A549 (cell line): ENCODE measurements at places on chromosomes 11 and 22. TPM values are rescaled to one million over a fixed set of nuclear protein-coding genes. Genes with fewer than 3 reads are reported as not detected.

Gene PDHX
- polyA plus RNA-seq: 45.8 to 46.5 TPM (median 46.1 TPM) in 3 replicates

DNA sequence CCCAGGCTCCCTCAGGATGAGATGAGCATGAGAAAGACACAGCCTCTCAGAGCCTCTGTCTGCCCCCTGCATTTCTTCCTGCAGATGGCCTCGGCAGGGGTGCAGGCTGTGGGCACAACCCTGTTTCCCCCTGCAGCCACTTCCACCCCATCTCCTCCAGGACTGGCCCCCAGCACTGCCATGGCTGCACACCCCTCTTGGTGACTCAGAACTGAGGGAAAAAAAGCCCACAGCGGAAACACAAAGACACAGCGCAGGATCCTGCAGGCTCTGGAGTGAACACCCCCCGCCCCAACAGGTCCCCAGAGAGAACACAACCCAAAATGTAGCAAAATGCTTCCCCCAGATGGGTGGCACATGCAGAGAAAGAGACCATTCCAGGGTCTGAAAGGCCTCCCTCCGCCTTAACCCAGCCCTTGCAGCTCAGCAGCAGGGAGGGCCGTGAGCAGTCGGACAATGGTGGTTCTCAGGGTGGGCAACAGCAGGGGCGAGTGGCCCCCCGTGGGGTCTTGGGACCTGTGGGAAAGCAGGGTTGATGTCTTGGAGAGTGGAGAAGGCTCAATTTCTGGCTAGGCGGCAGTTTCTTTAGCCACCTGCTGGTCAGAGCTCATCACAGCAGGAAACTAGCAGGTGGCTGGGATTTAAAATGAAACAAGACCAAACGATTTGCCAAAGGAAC, 8.0 kb downstream of the TUBGCP6 start:
- peak; percentile 36 for DNase-seq

DNA sequence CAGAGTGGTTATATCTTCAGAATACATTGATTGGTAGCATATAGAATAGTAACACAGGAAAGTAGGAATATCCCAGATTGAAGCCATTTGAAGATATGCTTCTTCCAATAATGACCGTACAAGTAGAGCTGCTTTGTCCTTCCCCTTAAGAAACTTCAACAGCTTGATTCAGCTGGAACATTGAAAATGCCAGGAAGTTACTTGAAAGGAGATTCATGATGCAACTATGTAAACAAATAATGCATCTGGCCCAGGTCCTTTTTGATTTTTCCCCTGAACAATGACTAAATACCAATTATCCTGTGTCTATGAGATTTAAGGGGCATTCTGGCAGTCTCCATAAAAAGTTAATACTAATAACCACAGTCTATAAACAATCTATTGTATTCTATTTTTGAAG, 3.0 kb downstream of the DKK3 start:
- no peak for DNase-seq

Gene ADM2
- polyA plus RNA-seq: 0.46 to 0.62 TPM (median 0.50 TPM) in 3 replicates

Gene CHRM4
- 0.28 to 0.38 TPM (median 0.29 TPM) in 3 replicates for polyA plus RNA-seq

Gene INSC
- not detected in 3 replicates for polyA plus RNA-seq

GRCh38 chr11:117826190-117826570, 1.6 kb upstream of the FXYD2 start:
- no peak for DNase-seq

- DNase-seq: no peak
Measured at GRCh38 chr11:8315463-8315862, 51.8 kb upstream of the LMO1 start.

- peak; percentile 74 for DNase-seq
Measured at GRCh38 chr11:77547863-77548551, 41.7 kb upstream of the AQP11 start.

GRCh38 chr22:29313126-29313575, 2.3 kb downstream of the RASL10A start:
- peak; percentile 70 for DNase-seq

Gene GSTT2B
- 0.11 to 0.30 TPM in 2 of 3 replicates, not detected in the other for polyA plus RNA-seq

Gene ABTB2
- 14.4 to 18.3 TPM (median 15.4 TPM) in 3 replicates for polyA plus RNA-seq

DNA sequence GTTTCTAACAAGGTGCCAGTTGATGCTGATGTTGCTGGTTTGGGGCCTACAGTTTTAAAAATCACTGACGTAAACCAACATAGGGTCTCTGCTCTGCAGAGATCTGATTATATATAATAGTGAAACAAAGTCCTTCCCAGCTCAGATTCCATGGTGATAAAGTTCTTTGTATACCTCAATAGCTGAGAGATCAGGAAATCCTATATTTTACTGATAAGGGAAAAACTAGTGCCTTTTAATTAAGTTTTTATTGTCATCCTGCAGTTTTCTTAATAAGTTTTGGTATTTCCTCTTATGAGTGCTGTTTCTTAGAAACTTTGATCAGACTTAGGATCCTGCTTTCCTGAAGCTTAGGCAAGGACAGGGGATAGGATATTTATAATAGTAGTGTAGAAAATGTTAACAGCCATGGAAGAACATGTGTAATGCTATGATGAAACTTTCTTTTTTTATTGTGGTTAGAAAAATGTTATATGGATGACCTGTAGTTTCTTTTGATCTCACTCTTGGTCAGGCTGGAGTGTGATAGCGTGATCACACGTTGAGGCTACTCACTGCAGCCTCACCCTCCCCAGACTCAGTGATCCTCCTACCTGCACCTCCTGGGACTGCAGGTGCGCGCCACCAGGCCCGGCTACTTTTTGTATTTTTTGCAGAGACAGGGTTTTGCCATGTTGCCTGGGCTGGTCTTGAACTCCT, 14.1 kb downstream of the CAPRIN1 start:
- DNase-seq: no peak

- no peak for DNase-seq
Measured at GRCh38 chr11:117128289-117128688, 15.8 kb upstream of the PAFAH1B2 start.

DNA sequence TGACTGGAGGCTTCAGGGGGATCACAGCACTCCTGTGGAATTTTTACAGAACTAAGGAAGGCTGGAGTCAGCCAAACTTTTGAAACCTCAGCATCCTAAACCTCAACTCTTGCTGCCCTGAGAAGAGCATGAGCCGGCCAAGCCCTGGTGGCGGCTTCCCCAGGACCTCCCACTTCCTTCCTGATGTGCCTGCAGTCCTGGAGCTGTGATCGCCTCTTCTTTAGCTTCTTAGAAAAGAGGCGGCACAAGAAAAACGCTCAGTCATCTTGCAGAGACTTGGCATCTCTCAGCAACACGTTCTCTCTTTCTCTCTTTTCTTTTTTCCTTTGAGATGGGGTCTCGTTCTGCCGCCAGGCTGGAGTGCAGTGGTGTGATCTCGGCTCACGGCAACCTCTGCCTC, 40.4 kb upstream of the AMPD3 start:
- no peak for DNase-seq

GRCh38 chr22:29245626-29246385, 22.0 kb downstream of the RHBDD3 start:
- DNase-seq: peak; percentile 55

GRCh38 chr11:103690356-103690755, 346.1 kb upstream of the DDI1 start:
- no peak for DNase-seq

Gene PTDSS2
- 34.3 to 39.4 TPM (median 38.9 TPM) in 3 replicates for polyA plus RNA-seq

Gene HBG1
- not detected in 3 replicates for polyA plus RNA-seq

Gene SCGB1C1
- polyA plus RNA-seq: not detected in 3 replicates

- no peak for DNase-seq
Measured at GRCh38 chr11:111819161-111819828, 52.1 kb downstream of the ALG9 start.

- DNase-seq: no peak
Measured at GRCh38 chr11:131518305-131518838, 148.0 kb downstream of the NTM start.

GRCh38 chr11:118314988-118315411, 10.5 kb downstream of the CD3E start:
- no peak for DNase-seq

GRCh38 chr11:33545931-33546330, 154.7 kb downstream of the C11orf91 start:
- no peak for DNase-seq

DNA sequence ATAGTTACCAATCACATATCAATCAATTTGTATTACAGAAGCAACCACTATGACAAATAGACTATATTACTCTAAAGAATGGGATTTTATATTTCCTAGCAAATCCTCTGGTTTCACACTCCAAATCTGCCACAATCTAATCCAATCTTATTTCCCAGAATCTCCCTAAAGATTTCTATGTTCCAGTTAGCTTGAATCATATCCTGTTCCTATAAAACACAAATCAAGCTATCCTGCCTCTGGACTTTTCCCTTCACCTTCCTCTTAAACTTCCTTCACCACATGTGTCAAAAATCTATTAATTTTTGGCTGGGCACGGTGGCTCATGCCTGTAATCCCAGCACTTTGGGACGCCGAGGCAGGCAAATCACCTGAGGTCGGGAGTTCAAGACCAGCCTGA, 50.0 kb downstream of the PIK3C2A start:
- no peak for DNase-seq

- no peak for DNase-seq
Measured at GRCh38 chr11:3856856-3857553, 1.5 kb downstream of the STIM1 start.

- DNase-seq: no peak
Measured at GRCh38 chr11:79536155-79536917, 95.5 kb upstream of the TENM4 start.

Gene UBASH3B
- 26.8 to 33.4 TPM (median 32.5 TPM) in 3 replicates for polyA plus RNA-seq

GRCh38 chr11:92477686-92478085, 253.1 kb downstream of the FAT3 start:
- no peak for DNase-seq

DNA sequence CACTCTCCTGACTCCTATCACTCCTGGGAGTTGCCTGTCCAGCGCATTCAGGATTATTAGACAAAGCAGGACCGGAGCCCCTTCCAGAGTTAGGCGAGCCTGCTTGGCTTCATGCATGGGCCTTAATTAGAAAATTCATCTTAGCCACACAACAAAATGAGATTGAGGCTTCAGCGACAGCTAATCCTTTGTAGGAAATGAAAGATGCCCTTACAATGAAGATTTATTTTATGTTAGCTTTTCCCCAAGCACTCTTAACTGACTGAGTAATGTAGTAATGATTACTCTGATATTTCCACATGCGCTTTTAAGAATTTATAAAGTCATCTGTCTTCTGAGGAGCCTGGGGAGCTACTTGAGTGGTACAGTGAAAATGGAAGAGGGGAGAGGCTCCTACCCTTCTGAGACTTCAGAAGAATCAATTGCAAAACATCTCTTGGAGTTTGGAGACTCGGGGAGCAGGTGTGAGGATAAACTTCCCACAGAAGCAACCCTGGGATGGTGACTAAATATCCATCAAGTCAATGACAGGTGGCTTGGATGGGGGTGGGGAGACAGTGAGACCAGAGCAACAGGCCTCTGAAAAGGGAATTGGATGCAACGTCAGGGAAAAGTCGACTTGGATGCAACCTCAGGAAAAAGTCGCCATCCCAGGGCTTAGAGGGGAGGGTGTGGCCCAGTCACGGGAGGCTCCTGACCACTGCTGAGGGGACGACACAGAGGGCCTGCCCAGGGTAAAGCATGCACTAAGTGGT, 434.5 kb upstream of the B3GAT1 start:
- DNase-seq: no peak
